ENCODE measurements at places on chromosomes 5 and 9.

- DNase-seq, result no peak
These were observed 8.5 kb upstream of the INIP start for GRCh38 chr9:112726428-112726827.

GRCh38 chr5:171635561-171636245 is 149.9 kb upstream of the SMIM23 start:
- DNase-seq, result no peak

GRCh38 chr5:23412515-23412914 is 94.9 kb upstream of the PRDM9 start:
- no peak for DNase-seq

DNA sequence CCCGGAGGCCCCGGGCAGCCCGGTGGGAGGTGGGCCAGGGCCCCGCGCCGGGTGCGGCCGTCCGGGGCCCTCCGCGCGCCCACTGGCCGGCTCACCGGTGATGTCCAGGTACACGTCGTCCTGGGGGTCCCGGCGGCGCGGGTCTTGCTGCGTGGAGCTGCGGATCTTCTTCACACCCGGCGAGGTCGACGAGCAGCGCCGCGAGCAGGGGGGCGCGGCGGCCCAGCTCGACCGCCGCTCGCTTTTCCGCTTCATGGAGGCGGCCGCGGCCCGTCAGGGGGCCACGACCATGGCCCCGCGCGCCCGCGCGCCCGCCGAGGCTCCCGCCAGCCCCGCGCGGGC is 548 bp downstream of the CDC14B start:
- DNase-seq, result no peak

GRCh38 chr9:115398313-115398650 is 280.3 kb upstream of the TNC start:
- no peak for DNase-seq

GRCh38 chr5:65721050-65721719 is 724 bp downstream of the SGTB start:
- peak; percentile 76 for DNase-seq

DNA sequence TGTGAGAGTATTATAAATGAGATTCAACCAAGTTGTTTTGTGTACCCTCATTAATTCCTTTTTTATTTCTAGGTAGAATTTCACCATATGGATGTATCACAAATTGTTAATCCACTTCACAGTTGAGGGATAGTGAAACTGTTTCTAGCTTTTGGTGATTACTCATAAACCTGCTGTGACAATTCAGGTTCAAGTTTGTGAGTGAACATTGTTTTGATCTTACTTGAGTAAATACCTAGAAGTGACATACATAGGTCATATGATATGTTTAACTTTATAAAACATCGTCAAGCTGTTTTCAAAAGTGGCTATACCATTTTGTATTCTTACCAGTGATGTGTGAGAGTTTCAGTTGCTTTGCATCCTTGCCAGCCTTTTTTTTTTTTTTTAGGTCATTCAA is 112.9 kb downstream of the CAMK4 start:
- no peak for DNase-seq

DNA sequence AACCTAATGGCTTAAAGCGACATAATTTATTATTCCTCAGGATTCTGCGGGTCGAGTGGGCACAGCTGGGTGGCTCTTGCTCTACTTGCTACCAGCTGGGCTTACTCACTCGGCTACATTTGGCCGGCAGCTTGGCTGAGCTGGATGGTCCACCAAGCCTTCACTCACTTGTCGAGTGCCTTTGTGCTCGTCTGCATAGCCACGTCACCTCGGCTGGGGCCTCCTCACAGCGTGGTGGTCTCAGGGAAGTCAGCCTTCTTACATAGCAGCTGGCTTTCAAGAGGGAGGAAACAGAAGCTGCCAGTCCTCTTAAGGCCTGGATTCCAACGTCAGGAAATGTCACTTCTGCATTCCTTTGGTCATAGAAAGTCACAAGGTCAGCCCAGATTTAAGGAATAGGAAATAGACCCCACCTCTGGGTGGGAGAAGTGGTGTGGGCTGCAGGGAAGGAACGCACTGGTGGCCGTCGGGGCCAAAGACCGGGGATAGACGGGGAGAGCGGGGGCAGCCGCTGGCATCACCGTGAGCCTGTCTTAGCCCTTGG is 75.1 kb upstream of the RUFY1 start:
- DNase-seq, result no peak

GRCh38 chr9:18798106-18798505 is 234.9 kb downstream of the SAXO1 start:
- DNase-seq, result peak; percentile 21

DNA sequence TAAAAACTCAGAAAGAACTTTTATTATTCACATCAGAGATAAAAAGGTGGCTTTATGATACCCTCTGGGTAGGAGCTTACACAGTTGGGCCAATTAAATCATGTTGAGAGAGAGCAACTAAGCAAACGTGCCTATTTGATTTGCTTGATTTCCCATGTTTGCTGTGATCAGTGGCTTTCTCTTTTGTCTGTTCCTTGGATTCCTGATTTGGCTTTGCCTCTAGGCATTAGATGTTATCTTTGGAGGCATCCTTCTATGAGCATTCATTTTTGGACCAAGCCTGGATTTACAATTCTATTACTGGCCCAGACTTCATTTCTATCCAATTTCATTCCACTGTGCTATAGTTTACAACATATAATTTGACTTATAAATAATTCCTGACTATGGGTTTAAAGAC is 35.9 kb downstream of the VCAN start:
- DNase-seq, result peak; percentile 39

- no peak for DNase-seq
These were observed 1215.9 kb downstream of the EFNA5 start for GRCh38 chr5:106454651-106455415.

- no peak for DNase-seq
These were observed 353.5 kb upstream of the CDH6 start for GRCh38 chr5:30839956-30840355.

DNA sequence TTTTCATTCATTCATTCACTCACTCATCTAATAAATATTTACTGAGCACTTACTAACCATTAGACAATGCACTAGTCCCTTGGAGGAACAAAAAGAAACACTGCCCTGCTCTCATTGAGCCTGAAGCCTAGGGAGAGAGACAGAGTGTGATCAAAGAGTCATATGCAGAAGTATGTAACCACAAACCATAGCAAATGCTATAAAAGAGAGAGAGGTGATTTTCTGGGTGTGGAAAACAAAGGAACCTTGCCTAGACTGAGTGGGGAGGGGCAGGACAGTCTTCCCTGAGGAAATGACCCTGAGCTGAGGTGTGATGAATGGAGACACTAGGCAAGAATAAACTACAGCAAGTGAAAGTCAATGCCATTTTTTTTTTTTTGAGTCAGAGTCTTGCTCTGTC is 10.8 kb upstream of the ADRA1B start:
- DNase-seq, result peak; percentile 95

- DNase-seq, result no peak
These were observed 2.2 kb upstream of the FOXD1 start for GRCh38 chr5:73450672-73451223.

DNA sequence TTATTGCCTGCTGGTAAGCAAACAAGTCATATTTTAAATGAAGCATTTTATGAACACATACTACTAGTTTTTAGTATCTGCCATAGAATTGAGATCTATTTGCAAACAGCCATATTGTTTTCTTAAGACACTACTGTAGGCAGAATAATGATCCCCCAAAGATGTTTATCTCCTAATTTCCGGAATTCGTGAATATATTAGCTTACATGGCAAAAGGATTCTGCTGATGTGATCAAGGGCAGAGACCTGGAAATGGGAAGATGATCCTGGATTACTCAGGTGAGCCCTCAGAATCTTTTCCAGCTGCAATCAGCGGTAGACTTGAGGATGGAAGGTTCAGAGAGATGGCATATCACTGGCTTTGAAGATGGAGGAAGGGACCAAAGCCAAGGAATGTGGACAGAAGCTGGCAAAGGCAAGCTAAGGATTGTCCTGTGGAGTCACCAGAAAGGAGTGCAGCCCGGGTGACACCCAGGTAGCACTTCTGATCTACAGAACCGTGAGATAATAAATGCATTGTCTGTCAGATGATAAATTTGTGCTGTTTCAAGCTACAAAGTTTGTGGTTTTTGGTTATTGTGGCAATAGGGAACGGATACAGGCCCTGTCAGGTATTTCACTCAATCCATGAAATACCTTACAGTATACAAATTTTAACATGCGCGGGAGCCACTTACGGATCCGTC is 1.0 kb upstream of the ERCC6L2 start:
- peak; percentile 5 for DNase-seq

- no peak for DNase-seq
These were observed 17.2 kb downstream of the SGTB start for GRCh38 chr5:65704621-65705239.

- no peak for DNase-seq
These were observed 459 bp upstream of the ERAP2 start for GRCh38 chr5:96875791-96876291.

DNA sequence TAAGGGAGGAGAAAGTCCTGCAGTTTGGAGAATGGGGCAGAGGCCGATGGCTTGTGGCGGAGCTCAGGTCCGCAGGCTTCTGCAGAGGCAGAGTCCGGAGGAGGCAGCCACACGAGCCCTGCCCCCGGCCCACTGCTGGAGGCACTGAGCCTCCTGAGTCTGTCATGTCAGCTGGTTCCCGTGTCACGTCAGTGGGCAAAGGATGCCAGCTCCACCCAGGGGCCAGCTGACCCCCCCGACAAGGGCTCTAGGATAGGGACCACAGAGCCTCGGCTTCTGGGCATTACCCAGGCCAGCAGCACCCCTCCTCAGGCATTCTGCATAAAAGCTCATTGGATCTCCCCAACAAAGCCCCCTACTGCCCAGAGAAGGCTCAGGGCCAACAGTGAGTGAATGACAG is 8.5 kb downstream of the SH3PXD2B start:
- no peak for DNase-seq

DNA sequence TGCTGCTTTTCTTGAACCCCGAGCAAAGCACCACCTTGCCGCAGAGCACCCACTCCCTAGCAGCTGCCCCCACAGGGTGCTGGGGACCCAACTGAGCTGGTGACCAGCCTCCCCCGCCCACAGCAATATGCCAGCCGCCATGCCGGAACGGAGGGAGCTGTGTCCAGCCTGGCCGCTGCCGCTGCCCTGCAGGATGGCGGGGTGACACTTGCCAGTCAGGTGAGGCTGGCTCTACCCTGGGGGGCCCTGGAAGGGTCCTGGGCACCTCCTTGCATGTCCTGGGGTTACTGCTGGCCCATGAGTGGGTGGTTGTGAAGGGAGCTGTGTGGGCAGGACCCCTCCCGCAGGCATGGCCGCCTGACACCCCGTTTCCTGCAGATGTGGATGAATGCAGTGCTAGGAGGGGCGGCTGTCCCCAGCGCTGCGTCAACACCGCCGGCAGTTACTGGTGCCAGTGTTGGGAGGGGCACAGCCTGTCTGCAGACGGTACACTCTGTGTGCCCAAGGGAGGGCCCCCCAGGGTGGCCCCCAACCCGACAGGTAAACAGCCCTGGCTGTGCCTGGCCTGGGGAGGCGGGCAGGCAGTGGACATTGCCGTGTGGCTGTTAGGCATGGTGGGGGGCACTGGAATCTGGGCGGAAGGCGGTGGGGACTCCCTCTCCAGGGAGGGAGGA is 7.2 kb downstream of the EGFL7 start:
- DNase-seq, result no peak

- no peak for DNase-seq
These were observed 379.1 kb downstream of the DMRT2 start for GRCh38 chr9:1429297-1429696.

DNA sequence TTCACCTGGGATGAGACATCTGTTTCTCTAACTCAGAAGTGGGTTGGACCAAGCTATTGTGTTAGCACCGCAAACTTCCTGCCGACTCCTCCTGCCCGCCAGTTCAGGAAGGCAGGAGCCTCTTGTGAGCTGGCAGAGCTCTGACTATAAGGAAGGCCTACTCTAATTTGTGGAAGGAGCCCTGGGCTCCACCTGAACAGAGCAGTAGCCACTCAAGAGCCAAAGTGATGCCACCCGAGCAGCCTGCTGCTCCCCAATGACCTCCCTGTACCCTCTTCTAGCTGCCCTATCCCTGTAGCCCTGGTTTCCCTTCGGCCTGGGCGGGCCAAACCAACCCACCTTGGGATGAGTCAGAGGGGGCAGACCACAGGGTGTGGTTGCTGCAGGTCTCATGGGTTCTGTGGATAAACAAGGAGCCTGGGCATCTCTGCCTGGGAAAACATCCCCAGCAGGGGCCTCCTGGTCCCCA is 81.6 kb downstream of the PSD2 start:
- no peak for DNase-seq

DNA sequence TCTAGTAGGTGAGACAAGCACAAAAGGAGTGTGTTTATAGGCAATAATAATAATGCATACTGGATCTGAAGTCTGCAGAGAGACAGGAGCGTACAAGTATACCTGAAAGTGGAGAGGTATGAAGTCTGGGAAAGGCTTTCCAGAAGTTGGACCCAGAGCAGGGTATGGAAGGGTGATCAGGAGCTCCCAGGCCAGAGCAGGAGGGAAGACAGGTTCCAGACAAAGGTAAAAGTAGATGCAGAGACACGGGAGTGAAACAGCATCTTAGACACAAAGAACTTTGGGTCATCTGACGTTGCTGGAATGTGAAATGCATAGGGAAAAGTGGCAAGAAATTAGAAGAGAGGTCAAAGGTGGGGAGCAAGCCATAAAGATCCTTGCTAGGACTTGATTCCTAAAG is 175.1 kb downstream of the PAM start:
- DNase-seq, result no peak

DNA sequence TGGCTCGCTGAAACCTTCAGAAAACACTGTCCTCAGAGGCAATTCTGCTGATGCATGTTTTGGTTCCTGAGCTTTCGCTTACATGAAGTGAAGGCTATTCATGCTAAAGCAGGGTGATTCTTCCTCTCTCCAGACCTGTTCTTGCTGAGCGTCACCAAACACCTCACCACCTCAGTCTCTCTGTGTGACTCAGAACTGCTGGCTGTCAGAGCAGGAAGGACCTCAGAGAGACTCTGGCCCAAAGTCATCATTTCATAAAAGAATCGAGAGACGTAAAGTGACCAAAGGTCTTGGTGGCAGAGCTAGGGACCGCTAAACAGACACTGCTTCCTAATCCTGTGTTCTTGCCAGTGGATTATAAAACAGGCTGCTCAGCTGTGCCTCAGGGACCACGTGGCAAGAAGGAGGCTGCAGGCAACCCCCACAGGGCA is 73.8 kb downstream of the LHFPL2 start:
- DNase-seq, result peak; percentile 47
